Large intestine (tissue), 12 donors: ENCODE measurements at places on chromosomes 12 and 14. TPM values are rescaled to one million over a fixed set of nuclear protein-coding genes. Genes with fewer than 3 reads are reported as not detected.

DNA sequence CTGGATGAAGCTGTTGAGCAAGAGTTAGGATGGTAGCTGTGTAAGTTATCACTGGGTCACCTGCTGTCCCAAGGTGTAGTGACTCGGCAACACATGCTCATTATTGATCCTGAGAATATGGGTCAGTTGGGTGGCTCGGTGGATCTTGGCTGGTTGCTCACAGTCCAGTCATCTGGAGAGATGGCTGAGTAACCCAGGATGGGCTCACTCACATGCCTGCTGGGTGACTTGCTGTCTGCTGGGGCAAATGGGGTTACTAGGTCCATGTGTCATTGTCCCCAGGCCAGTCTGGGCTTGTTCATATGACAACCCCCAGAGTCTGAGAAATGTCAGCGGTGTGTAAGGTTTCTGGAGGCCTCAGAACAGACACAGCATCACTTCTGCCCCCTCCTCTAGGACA lies 69.5 kb downstream of the SLC15A4 start:
- no peak for DNase-seq

Gene HECTD1
- 94.9 TPM for polyA plus RNA-seq

DNA sequence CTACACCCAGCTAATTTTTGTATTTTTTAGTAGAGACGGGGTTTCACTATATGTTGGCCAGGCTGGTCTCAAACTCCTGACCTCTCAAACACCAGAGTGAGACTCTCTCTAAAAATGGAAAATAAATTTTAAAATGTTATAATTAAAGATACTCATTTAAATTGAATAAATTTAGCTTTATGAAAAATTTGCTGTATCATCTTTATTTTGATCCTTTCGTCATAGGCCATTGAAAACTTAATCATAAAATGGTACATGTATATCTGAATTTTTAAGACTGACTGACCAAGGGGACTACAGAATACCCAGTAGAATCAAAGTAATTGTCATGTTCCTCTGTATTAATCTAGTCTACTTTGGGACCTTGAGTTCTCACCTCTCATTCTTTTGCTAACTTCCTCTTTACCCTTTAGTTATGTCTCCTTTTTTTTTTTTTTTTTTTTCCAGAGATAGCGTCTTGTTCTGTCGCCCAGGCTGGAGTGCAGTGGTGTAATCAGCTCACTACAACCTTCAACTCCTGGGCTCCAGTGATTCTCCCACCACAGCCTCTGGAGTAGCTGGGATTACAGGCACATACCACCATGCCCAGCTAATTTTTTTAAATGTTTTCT lies 9.5 kb downstream of the RAB5B start:
- DNase-seq = no peak

DNA sequence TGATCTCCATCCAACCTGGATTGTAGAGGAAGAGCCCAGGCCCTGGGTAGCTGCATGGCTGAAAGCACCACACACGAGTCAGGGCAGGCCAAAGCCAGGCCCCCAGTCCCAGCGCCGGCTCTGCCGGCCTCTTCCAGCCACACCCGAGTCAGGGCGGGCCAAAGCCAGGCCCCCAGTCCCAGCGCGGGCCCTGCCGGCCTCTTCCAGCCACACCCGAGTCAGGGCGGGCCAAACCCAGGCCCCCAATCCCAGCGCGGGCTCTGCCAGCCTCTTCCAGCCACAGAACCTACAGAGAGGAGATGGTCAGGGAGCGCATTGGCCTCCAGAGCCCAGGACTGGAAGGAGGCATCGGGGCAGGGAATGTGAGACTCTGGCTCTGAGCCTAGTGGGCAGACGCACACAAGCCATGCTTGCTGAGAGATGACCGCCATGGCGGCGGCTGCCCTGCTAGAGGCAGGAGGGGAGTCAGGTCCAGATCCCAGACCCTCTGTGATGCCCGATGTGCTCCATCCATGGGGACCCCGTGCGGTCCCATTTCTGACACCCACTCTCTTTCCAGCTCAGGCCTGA lies 30.2 kb downstream of the BEGAIN start:
- no peak for DNase-seq

Gene NYNRIN
- polyA plus RNA-seq = 54.4 TPM

Gene MEG3
- polyA plus RNA-seq = 248 TPM

DNA sequence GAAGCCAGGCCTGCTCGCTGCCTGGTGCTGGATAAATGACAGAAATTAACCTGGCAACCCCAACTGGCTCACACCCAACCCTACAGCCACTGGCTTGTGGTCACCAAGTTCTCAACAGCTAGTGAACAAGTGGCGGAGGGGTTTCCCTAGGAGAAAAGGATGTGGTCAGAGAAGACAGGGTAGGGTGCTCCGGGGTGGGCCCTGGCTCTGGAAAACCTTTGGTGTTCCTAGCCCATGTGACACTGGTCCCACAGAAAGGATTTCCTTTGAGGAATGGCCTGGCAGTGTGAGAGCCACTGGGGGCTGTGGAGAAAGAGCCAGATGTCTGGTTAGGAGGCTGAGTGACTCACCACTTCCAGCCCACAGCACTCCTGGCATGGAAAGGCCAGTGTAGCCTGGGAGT lies 8.7 kb downstream of the SYNE3 start:
- DNase-seq = no peak

Gene ACVRL1
- 17.7 TPM for polyA plus RNA-seq

GRCh38 chr12:52844386-52844785 lies 4.4 kb downstream of the KRT78 start:
- DNase-seq = no peak

Gene FOXM1
- polyA plus RNA-seq = 18.2 TPM

DNA sequence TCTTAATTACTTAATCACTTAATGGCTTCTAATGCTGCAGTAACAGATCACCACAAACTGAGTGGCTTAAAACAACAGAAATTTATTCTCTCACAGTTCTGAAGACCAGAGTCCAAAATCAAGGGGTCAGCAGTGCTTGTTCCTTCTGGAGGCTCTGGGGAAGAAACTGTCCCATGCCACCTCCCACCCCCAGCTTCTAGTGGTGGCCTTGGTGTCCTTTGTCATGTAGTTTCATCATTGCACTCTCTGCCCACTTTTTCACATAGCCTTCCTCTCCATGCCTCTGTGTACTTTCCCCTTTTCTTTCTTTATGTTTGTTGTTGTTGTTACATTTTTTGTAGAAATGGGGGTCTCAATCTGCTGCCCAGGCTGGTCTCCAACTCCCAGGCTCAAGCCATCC lies 16.1 kb upstream of the UBC start:
- DNase-seq = no peak

- no peak for DNase-seq
Measured at GRCh38 chr12:86826051-86826450, 569.9 kb upstream of the MGAT4C start.
